PC-3 (cell line): ENCODE measurements at places on chromosomes 1 and 21.

- no peak for DNase-seq
Observed at GRCh38 chr1:64396817-64397216, 73.1 kb upstream of the CACHD1 start.

- no peak for DNase-seq
Observed at GRCh38 chr1:234892642-234893041, 236.0 kb downstream of the TOMM20 start.

- DNase-seq: peak; percentile 46
Observed at GRCh38 chr1:164712131-164713036, 153.4 kb downstream of the PBX1 start.

DNA sequence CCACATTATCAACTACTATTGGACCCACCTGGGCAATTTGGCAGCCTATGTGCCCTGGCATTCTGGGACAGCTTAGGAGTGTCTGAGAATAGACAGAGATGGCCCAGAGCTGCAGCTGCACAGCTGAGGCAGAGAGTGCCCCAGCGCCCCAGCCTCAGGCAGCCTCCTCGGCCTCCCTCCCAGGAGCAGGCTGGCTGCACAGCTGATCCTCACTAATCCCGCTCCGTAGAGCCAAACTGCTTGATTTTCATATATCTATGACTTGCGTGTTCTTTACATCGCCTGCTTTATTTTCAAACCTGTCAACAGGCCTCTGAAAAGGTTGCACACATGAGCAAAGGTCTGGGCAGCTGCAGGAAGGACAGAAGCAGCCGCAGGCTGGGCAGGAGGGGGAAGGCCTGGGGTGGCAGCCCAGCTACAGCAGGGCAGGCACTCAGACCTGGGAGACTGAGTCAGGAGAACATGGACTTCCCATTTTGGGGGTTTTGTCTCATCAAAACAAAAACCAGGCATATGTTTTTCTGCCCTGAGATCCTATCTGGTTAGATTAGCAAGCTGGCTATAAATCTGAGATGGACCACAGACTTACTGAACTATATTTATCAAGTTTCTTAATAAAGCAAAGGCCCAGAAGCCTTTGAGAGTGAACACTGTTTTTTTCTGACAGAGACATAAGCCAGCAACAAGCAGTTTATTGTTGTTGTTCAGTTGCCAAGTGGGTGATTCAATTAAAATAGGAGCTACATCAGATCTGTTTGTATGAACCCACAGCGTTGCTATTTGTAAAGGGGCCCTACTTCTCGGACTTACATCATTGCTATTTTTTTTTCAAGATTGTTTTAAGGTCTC lies 301.8 kb upstream of the DUSP10 start:
- DNase-seq: peak; percentile 26

DNA sequence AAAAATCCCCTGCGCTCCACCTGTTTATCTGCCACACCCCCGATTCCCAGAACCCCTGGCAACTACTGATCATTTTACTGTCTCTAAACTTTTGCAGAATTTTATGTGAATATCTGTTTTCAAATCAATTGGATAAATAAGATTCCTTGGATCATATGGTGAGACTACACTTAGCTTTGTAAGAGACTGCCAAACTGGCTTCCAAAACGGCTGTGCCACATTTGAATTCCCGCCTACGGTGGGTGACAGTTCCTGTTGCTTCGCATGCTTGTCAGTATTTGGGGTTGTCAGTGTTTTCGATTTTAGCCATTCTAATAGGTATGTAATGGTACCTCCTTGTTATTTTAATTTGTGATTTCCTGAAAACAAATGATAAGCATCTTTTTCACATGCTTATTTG lies 22.7 kb upstream of the FMN2 start:
- DNase-seq: no peak

DNA sequence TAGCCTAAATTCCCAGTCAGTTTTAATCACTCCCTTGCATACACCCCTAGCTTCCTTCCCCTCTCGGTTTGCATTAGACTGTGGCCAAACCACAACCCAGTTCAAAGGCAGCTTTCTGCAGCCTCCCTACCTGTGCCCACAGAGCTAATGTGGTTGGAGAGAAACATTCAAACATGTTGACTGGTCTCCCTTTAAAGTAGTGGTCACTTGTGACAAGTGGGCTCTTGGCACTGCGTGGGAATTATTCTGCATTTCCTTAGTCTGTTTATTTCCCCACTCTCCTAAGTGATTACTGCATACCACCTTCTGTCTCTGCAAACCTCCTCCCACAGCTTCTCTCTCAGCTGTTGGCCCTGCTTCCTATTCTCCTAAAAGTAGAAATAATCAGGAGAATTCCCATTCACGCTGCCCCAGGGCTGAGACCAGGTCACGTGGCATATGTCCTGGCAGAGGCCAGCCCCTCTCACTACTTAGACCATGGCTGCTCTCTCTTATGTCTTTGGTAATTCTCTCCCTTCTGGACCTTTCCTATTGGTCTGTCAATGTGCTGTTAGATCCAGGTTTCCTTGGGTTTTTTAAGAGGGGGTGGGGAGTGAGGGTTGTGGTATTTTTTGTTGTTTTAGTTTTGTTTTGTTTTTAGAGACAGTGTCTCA lies 38.4 kb upstream of the CD101 start:
- DNase-seq: no peak

DNA sequence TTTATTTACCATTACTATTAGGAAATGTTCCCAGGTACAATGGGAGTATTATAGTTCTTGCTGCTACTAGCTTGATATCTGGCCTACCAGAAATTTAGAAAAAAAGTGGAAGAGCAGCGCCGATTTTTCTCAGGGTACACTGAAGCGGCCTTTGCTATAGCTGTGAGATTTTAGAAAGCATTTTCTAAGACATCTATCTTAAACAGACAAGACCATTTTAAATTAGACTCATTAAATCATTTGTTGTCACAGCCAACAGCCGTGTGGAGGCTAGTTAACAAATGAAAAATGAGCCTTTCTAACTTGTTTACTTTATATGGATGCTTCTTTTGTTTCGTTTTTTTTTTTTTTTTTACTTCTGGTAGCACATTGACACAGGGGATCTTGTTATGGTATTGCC lies 183.2 kb upstream of the ZRANB2 start:
- DNase-seq: no peak

GRCh38 chr1:10361515-10361914 lies 37.3 kb upstream of the PGD start:
- DNase-seq: no peak

GRCh38 chr21:45998871-45999580 lies 17.5 kb downstream of the COL6A1 start:
- DNase-seq: no peak

DNA sequence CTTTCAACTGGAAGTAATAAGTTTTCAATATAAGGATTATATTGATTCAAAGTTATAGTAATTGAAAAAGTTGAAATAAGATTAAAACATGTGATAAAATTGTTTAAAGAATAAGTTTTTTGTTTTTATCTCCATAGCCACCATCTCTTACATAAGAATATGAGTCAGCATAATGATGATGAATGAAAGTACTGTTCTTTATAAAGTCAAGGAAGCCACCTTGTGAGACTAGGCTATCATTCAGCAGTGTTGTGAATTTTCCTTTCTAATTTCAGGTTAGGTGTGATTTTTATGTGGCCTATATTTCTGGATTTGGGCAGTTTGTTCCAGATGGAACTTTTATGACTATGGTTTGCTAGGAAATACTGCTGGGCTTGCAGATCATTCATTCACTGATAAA lies 22.4 kb upstream of the ASB17 start:
- DNase-seq: peak; percentile 44

- DNase-seq: no peak
Observed at GRCh38 chr1:74780594-74780993, 47.6 kb downstream of the TYW3 start.

DNA sequence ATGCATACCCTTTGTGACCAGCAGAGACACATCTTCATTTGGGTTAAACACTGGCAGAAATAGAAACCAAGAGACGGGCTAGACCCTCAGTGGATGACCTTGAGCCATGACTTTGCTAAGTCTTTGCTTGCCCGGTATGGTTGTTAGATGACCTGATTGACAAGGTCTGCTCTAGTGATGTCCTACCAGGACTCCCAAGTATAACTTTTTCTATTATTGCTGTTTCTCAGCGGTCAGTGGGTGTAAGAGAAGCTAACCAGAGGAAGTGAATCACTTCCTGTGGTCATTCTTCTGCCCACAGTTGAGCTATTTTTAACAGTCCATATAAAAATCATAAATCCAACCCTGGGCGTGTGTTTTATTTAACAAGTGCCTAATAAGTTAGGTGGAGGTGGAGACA lies 126.2 kb upstream of the ETS2 start:
- DNase-seq: peak; percentile 63

- DNase-seq: no peak
Observed at GRCh38 chr1:4728319-4729089, 74.1 kb downstream of the AJAP1 start.

DNA sequence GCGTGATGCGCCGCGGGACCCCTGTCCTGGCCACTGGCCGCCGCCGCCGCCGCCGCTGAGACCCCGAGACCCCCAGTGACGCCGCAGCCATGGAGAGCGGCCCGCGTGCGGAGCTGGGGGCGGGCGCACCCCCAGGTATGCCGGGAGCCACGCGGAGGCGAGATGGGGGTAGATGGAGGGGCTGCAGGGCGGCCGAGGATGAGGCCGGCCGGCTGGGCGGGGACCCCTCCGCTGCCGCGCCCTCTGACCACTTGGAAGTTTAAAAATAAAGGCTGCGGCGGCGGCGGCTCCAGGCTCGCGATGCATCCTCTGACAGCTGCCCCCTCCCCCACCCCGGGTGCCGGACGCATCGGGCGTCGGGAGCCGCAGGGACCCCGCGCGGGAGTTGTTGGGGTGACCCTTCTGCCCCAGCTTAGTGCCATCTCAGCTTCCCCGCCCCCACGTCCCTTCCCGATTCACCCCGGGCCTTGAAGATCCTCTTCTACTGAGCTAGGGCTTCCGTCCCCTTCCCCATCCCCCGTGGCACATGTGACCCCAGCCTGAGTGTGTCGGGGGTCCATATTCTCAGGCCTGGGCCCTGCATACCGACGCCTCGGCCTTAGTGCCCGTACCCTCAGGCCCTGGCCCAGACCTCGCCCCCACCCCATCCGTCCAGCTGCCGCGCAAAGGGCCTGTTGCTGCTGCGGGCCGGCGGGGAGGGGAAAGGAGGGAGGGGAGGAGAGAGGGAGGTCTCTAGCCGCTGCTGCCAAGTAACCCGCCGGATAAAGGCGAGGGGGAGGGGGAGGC lies 562 bp downstream of the MAP7D1 start:
- DNase-seq: peak; percentile 35

DNA sequence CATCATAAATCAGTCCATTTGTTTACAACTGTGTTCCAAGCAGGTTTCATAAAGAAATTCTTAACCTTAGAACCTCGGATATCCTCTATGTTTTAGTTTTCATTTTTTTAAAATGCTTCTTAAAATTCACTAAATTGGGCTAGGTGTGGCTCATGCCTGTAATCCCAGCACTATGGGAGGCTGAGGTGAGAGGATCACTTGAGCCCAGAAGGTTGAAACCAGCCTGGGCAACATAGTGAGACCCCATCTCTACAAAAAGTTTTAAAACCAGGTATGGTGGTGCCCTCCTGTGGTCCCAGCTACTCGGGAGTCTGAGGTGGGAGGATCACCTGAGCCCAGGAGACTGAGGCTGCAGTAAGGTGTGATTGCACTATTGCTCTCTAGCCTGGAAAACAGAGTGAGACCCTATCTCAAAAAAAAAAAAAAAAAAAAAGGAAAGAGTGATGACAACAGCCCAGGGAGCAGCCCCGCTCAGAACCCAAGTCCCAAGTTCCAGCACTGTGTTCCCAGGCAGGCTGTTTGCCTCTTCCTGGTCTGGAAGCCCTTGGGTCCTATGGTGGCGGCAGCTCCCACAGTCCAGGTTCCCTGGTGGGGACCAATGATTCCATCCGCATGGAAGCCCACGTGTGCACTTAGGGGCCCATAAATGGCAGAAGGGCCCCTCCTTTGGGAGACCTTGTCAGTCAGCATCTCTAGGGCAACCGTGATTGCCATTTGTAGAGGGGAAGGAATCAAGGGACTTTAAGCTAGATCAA lies 24.7 kb upstream of the SPSB1 start:
- no peak for DNase-seq

DNA sequence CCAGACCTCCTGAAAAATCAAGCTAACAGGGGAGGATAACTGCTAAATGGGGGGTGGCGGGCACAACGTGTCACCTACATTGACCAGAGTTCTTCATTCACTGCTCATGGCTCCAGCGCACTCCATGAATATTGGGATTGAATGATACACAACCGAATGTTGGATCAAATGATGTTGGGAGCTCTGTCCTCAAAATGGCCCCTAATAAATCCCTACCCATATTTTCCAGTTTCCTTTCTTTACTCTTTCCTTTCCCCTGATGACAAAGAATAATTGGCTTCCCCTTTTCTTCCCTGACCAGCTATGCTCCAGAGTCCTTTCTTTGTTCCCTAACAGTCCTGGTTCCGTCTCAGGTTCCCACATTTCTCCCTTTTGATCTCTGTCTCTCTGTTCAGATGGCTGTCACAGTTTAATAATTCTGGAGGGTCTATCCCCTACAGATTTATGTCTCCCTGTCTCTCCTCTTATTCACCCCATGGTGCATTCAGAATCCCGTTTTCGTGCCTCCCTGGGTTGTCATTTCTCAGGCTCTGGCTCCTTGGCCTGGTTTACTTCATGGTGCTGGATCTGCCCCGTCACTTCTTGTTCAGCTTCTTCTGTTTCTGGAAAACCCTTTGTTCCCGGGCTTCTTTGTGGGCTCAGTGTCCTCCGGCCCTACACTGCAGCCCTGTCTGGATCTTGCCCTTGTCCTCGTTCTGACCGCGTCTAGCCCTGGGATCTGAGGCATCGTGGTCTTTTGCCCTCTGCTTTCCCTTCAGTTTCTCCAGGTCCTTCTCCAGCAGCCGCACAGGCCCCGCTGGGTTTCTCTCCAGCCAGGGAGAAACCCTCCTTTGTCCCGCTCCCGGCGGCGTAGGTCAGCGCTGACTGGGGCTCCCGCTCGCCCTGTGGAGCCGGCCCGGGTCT lies 78.3 kb downstream of the NDUFS5 start:
- DNase-seq: peak; percentile 35

DNA sequence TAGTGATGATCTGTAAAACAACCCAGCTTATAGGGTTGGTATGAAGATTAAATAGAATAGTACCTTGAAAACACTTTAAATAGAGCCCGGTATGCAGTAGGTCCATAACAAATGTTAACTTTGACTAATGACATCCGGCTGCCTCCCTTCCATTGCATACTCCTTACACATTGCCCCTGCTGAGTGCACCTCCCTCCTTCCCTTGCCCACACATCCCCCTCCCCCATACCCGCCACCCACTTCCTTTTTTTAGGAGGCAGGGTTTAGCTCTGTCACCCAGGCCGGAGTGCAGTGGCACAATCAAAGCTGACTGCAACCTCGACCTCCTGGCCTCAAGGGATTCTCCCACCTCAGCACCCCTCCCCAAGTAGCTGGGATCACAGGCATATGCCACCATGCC lies 24.4 kb upstream of the ZC3H12A start:
- DNase-seq: no peak

- DNase-seq: no peak
Observed at GRCh38 chr1:200262326-200262965, 147.4 kb downstream of the ZNF281 start.

GRCh38 chr1:53641481-53642214 lies 97.3 kb downstream of the GLIS1 start:
- DNase-seq: no peak
